ENCODE measurements at places on chromosomes 1 and 21. TPM values are rescaled to one million over a fixed set of nuclear protein-coding genes. Genes with fewer than 3 reads are reported as not detected.

SLC1A7 gene
- total RNA-seq: not detected

SPSB1 gene
- total RNA-seq: 15.6 TPM

KCNE1 gene
- total RNA-seq: 0.41 TPM

C2CD2 gene
- 6.9 TPM for total RNA-seq

TIE1 gene
- 0.65 TPM for total RNA-seq

CA6 gene
- total RNA-seq: 1.6 TPM

C1QB gene
- not detected for total RNA-seq

ATP6V1G3 gene
- not detected for total RNA-seq

- no peak for DNase-seq
Observed at GRCh38 chr1:209564849-209565248, 18.7 kb upstream of the CAMK1G start.

DNA sequence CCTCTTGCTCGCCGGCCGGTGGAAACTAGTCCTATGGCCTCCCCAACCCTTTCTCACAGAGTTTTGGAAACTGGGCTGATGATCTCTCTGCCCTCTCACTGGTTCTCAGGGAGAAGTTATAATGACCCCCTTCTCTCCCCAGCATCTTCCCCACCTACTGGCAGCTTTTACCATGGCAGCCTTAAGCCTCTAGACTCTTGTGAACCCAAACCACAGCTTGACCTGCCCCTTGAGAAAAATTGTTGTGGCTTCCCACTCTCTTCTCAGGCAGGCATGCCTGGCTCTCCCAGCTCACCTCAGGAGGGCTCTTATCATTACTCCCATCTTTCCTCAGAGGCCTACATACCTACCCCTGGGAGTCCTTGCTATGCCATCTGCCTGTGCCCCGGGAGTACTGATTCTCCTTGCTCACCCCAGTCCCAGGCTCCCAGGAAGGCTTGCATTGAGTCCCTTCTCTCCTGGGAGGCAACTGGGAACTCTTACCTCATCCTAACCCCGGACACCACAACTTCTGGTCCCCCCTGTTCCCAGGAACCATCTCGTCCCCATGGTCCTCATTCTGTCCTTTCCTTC is 1.6 kb downstream of the NSUN4 start:
- DNase-seq: no peak

- no peak for DNase-seq
Observed at GRCh38 chr1:17949511-17949910, 158.1 kb upstream of the IGSF21 start.

DNA sequence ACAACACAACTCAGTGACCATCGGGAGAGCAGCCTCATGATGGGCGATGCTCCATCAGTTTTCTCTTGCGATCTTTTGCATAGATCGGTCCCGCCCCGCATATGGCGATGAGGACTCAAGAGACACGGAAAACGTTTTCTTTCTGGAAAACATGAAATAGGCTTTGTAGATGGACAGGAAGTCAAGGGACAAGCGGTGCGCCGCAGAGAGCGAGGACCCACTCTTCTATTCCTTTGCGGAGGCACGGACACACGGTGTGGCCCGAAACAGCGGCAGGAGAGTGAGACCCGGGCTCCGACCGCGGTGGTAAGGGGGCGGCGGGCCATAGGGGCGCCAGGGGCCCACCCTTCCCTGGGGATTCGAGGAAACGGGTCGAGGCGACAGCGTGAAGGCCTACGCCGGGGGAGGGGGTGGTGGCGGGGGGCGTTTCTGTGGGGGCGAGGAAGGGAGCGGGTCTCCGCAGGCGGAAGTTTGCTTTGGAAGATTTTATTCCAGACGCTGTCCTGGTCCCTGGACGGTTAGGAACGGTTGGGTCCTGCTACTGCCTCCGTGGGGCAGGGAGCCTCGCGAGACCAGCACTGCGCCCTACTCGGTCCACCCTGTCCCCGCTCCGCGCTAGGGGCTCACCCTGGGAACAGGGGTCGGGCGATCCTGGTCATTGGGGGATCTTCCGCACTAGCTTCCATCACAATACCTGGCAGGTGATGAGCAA is 796 bp upstream of the TDRKH start:
- peak; percentile 32 for DNase-seq

DNA sequence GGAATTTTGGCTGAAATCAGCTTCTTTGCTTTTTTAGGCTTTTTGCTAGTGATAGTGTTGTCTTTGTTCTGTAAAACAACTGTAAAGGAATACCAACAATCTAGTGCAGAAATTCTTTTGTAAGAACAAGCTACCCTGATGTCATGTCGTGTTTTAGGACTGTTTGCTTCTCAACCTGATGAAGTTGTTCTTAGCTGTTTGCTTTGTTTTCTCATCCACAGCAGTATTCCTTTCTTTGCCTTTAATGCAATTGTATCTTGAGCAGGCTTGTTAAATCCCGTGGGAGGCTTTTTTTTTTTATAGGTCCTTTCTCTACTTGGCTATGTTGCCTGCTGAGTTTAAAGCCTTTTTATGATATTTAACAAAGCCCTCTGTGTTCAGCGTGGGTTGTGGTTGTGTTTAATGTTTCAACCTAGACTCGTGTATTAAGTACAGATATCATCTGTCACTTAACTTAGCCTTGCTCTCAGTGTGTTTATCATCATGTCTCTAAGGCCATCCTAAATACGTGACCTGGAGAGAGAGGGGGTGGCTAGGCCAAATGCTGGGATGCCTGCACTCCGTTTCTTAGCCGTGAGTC is 31.6 kb downstream of the ADARB1 start:
- DNase-seq: no peak

- DNase-seq: no peak
Observed at GRCh38 chr21:19565587-19565986, 1162.0 kb upstream of the TMPRSS15 start.

DNA sequence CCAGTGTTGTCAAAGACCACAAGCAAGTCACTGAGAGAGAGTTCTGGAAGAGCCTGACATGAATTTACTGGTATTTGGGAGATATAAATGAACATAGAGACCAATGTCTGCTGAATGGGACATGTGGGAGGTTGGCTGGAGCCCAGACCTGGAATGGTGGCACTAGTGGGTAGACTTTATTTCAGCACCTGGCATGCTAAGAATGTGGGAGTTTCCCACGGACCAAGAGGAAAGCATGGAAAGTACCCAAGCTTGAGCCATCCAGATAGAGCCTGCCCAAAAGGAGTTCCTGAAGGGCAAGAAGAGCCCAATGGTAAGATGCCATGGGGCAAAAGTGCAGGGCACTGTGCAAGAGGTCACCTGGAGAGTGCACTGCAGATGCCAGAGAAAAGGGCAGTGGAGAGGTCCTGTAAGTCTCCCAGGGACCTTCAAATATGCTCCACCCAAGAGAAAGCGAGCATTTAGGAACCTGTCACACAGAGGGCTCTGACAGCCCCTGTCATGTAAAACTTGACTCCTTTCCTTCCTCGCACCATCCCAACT is 8.1 kb upstream of the ZNF687 start:
- no peak for DNase-seq

Measured in activated T-cell treated with anti-CD3 and anti-CD28 coated beads, Interleukin-2, amount 50 U/mL, for 72 hours (primary cell).